A549 treated with CpdA at 1 μM for 4 hours (cell line): ENCODE measurements at places on chromosomes 12 and 14. TPM values are rescaled to one million over a fixed set of nuclear protein-coding genes. Genes with fewer than 3 reads are reported as not detected.

Gene NFE2
- total RNA-seq, result 0.09 to 0.24 TPM (median 0.14 TPM) in 4 of 5 replicates, not detected in the other

Gene ARHGEF40
- 9.2 to 13.5 TPM (median 12.9 TPM) in 5 replicates for total RNA-seq

Gene RERGL
- total RNA-seq, result not detected in 5 replicates

Gene RBM19
- 16.4 to 19.1 TPM (median 18.2 TPM) in 5 replicates for total RNA-seq

Gene TDRD9
- 0.02 TPM in 1 of 5 replicates, not detected in the others for total RNA-seq

Gene NDUFB1
- total RNA-seq, result 328 to 436 TPM (median 346 TPM) in 5 replicates

Gene MIS18BP1
- total RNA-seq, result 20.6 to 39.9 TPM (median 21.6 TPM) in 5 replicates

Gene TUNAR
- total RNA-seq, result not detected in 5 replicates

Gene ARID4A
- total RNA-seq, result 3.7 to 8.3 TPM (median 5.1 TPM) in 5 replicates

Gene KERA
- not detected in 5 replicates for total RNA-seq

Gene PLEKHA5
- total RNA-seq, result 6.1 to 9.9 TPM (median 6.8 TPM) in 5 replicates

Gene GUCY2C
- 0.01 TPM in 1 of 5 replicates, not detected in the others for total RNA-seq

Gene MUCL1
- total RNA-seq, result not detected in 5 replicates
